ENCODE measurements at places on chromosomes 16 and 17.
A peak's percentile ranks its signal among the peaks of the same experiment; 100 is the strongest.

GRCh38 chr16:86343027-86343795 is 167.1 kb upstream of the FOXF1 start:
- no peak for DNase-seq

GRCh38 chr16:2213817-2214718 is 572 bp downstream of the PGP start:
- DNase-seq: no peak

GRCh38 chr16:71610936-71611871 is 14.8 kb upstream of the MARVELD3 start:
- no peak for DNase-seq

DNA sequence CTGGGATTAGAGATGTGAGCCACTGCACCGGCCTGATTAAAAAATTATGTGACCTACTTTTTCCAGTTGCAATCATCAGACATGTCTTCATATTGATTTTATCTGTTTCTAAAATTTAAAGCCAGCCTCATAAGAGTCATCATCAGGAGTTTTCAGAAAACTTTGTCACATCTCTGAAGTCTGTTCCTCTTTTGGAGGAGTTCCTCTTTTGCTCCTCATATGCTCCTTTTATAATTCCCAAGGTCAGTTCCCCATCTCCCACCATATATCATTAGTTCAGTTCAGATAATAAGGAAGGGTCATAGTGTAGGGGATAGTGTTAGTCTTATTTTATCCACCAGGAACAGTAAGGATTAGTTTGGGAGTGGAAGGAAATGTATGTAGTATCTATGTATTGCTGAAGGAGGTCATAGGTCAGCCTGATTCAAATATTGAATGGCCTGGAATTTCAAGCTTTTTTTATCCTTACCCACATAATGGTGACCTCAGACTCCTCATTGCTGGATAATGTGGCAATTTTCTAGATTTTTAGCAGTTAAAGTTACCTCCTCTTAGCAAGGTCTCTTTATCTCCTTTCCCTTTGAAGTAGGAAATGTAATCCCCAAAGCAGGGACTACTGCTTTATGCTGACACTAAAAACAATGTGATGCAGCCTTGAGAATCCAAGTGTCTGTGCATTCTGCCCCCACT is 13.8 kb upstream of the DUSP14 start:
- DNase-seq: no peak

- DNase-seq: no peak
Observed at GRCh38 chr17:42632949-42633444, 23.5 kb downstream of the TUBG1 start.

- no peak for DNase-seq
Observed at GRCh38 chr17:74190807-74191406, 12.6 kb upstream of the RPL38 start.

GRCh38 chr16:14434860-14435259 is 195.2 kb downstream of the PARN start:
- DNase-seq: no peak

GRCh38 chr16:86975445-86975844 is 341.7 kb downstream of the C16orf95 start:
- DNase-seq: no peak

DNA sequence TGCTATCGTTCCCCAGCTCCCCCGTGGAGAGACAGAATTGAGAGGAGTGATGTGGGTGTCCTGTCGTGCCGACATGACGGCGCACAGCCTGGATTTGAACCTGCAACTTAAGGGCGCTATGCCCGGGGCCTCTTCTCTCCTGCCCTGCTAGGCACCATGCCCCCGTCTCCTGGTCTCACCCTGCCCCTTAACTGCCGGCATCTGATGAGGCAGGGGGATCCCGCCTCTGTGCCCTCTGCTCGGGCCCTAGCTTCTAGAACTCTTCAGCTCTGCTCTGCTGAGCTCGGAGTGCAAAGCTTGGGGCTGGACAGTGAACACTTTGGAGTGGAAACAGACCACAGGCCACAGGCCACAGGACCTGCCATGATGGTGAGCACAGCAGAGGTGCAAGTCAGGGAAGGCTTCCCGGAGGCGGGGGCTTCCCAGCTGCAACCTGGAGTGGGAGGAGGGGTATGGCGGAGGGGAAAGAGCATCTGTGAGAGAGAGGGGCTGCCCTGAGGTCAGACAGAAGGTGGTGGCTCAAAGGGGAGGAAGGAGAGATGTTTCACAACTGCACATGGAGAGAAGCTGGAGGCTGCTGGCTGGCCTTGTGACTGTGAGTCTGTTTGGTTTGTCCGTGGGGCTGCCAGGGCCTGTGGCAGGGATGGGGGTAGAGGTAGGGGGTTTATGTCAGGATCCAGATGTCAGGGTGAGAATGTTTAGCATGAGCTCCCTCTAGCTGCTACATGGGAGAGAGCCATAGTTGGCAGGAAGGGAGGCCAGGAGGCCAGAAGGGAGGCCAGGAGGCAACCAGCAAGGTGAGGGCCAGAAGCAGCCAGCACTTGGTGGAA is 107.8 kb downstream of the CRLF3 start:
- no peak for DNase-seq

GRCh38 chr17:42849451-42850181 is 1.4 kb upstream of the AOC3 start:
- no peak for DNase-seq

DNA sequence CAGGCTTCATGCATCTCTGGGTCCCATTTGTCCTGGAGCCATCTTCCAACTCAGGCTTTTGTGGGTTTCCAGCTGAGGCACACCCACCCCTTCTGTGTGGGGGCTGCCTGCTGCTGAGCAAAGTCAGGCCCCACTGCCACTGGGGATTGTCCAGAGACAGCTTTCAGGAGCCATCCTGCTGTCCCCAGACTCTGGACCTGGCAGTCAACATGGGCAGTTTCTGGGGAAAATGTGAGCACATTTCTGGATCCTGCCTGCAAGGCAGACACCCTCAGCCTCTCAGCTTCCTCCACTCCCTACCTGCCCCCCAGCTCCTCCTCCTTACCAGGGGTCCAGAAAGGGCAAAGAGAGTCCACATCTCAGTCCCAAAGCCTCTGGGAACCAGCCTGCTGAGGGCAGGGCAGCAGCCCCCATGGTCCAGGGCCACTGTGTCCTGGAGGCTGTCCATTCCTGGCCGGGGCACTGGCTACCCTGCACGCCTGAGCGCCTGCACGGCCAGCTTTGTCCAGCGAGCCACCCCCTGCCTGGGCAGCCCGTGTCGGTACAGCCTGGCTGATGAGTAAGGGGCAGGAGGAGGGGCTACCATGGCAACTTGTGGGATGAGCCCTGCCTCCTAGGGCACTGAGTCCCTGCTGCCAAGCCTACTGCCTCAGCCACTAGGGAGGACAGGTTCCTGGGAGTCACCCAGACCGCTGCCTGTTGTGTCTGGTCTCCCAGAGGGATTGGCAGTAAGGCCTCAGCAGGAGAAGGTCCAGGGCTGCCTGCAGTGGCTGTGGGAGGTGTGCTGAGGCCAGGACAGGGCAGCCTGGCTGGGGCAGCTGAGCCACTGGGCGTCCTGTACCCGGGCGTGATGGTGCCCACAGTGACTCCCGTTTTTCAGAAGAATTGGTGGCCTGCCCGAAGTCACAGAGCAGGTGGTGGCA is at the start of gene SLC47A2:
Gene SLC47A2, minus strand, starts transcription at position 477 of the 923 bp plus-strand sequence. Its CDS starts 29 bp downstream, at position 448.
- no peak for DNase-seq

DNA sequence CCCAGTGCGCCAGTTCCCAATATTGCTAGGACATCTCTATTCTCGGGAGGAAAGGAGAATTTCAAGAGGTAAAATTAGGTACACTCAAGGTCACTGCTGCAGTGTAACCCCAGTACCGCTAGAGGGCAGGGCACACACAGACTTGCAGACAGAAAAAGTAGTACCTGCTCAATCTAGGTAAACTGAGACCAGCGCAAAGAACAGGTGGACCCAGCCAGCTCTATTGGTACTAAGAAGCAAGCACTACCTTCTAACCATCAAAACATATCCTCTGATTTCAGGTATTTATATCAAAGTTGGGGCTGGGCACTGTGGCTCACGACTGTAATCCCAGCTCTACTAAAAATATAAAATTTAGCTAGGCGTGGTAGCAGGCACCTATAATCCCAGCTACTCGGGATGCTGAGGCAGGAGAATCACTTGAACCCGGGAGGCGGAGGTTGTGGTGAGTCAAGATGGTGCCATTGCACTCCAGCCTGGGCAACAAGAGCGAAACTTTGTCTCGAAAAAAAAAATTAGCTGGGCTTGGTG is 3.6 kb upstream of the WDR81 start:
- DNase-seq: no peak

GRCh38 chr16:48276102-48276501 is 28.8 kb upstream of the ABCC11 start:
- no peak for DNase-seq

GRCh38 chr17:75507733-75508719 is 7.3 kb downstream of the CASKIN2 start:
- DNase-seq: no peak

GRCh38 chr17:20154286-20155000 is 145.3 kb downstream of the SPECC1 start:
- DNase-seq: no peak

- DNase-seq: peak; percentile 97
Observed at GRCh38 chr16:24635900-24636610, 93.4 kb upstream of the TNRC6A start.

DNA sequence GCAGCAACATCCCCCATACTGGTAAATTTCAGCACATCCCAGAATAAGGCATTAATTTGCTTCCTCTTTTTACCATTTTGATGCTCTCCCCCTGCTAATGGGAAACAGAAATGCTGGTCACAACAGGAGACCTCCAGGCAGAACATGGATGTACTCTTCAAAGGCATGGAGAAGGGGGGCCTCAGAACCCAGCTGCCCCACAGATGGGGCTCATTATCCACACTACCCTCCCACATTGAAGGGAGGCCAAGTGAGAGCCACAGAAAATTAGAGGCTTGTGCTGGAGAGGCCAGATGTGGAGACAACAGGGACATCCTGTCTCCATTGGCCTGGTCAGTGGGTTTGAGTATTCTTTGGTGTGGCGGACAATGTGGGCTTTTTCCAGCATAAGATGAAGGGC is 150.1 kb upstream of the CDH11 start:
- DNase-seq: no peak

DNA sequence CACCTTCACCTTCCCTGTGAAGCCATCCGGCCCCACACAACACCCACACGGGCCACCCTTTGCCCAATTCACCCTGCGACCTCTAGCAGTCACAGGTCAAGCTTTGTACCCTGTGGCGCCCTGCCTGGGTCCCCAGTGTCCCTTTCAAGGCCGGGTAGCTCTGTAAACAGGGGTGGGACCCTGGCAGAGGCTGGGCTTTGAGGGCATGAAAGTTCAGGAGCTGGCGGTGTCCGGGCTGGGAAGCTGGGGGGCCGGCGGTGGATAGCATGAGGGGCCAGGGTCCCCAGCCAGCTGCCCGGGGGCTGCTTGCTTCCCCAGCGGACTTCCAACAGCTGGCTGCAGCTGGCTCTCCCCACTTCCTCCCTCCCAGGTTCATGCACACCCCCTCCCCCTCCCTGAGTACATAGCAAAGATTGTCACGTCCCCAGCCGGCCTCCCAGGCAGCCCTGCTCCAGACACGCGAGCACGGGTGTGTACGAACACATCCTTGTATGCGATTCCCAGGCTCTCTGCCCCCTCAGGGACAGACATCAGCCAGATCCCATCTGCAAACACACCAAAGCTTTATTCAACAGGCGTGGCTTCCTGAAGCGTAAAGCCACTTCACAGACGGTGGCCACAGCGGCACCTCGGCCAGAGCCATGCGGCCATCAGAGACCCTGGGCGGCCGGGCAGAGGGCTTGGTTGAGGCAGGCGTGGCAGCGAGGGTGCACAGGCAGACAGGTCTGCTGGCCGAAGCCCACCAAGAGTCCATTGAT is 8.2 kb downstream of the NTHL1 start:
- no peak for DNase-seq

GRCh38 chr17:81064678-81065475 is 29.9 kb downstream of the BAIAP2 start:
- DNase-seq: no peak

DNA sequence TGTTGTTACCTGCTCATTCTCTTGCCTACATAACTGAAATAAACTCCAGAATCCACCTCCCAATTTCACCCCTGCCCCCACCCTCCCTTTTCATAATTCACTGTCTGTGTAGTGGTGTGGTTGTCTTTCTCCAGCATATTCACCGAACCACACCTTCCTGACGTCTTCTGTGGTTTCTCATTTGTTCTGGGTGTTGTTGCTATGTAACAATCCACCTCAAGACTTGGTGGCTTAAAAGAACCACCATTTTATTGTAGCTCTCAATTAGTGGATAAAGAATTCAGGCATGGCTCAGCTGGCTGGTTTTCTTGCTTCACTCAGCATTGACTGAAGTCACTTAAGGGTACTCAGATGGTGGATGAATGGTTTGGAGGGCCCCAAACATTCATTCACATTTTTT is 229.8 kb downstream of the MAF start:
- DNase-seq: no peak

- no peak for DNase-seq
Observed at GRCh38 chr17:2264067-2264860, 39.3 kb downstream of the SMG6 start.

GRCh38 chr17:57186226-57187019 is 69.9 kb upstream of the MSI2 start:
- no peak for DNase-seq

DNA sequence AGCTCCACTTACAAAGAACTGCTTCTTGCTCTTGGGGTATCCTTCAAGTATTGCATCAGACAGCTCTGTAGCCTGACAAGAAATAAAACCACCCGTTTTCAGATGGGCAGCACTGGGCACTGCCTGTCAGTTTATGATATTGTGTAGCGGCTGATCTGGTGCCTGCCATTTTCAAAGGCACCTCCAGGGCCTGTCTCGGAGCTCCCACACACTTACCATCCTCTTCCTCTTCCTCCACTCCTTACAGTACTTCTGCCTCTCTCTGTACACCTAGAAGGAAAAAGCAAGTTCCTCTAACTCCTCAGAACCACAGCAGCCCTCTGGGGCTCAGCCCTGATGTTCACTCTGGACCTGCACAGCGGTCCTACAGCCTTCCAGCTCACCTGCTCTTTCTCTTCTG is 4.4 kb downstream of the PSMC3IP start:
- DNase-seq: no peak

DNA sequence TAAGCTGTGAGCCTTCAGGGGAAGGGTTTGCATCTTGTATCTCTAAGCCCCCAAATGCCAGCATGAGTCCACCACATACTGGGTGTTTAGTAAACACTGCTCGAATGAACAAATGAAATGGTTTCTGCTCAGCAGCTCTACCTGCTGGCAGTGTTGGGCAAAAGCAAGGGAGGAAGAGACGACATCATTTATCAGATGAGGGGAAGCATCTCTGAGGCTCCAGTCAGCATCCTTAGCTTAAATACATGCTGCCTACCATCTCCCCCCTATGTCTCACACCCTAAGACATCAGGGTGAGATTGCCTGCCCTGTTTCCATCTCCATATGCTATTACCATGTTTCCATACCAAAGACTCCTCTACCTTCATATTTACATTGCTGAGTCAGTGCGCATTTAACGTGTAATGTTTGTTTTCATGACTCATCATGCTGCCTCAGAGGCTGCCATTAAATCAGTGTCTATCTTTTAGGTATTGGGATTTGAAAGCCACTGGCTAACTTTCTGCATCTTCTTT is 379.8 kb downstream of the UTP18 start:
- DNase-seq: no peak

GRCh38 chr17:45270828-45271418 is 9.0 kb upstream of the SPATA32 start:
- no peak for DNase-seq

GRCh38 chr17:10077561-10078299 is 120.7 kb downstream of the GAS7 start:
- no peak for DNase-seq

Data from HS-5 (cell line).